ENCODE measurements at places on chromosomes 12 and 14.

- H3K27me3 ChIP-seq: no peaks in the 10 kb centered on the region
- DNase-seq: no peak
- H3K4me3 ChIP-seq: no peak overlapping the region
- peaks cover 4% of the 10 kb centered on the region for H3K4me1 ChIP-seq
Observed at GRCh38 chr12:48038085-48038484, 33.8 kb upstream of the COL2A1 start.

DNA sequence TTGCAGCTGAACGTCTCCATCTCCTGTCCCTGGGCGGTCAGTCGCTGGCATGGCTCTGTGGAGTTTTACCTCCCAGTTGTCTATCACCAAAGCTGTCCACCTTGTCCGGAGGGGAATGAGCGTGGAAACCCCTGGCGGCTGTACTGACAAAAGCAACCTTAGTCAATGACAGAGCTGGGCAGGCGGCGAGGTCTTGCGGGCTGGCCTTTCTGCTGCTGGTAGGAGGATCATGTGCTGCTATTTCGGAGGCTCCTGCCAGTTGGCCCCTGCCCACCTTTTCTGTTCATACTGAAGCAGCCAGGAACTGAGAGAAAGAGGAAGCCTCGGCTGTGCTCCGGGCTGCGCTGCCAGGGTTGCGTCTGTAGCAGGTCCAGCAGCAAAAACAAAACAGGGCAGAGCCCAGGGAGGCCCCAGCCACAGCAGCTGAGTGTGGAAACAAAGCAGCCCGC, 57.7 kb downstream of the HMGA2 start:
- peak overlapping the region; percentile 49 for H3K4me3 ChIP-seq
- no peaks in the 10 kb centered on the region for H3K4me1 ChIP-seq
- DNase-seq: peak; percentile 1
- no peaks in the 10 kb centered on the region for H3K36me3 ChIP-seq

DNA sequence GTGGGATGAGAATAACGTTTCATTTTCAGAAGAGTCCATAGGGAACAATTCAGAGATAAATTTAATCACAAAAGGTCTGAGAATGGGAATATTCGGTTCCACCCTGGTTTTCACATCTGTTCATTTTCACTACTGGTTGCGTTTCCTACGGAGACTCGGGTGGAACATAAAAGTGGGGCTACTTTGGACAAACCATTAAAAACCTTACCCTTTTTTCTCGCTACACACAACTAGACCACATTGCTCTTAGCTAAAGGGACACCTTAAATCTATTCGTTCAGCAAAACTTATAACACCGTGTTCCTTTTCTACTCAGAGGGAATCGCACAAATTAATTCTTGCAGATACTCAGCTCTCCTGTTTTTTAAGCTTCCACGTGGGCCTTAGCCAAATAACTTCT, 1.0 kb upstream of the SUDS3 start:
- peaks cover 4% of the 10 kb centered on the region for H3K36me3 ChIP-seq
- DNase-seq: no peak
- H3K4me3 ChIP-seq: peak overlapping the region; percentile 90
- no peaks in the 10 kb centered on the region for H3K27me3 ChIP-seq
- peak overlapping the region; percentile 100 for H3K27ac ChIP-seq

- no peaks in the 10 kb centered on the region for H3K36me3 ChIP-seq
- H3K4me3 ChIP-seq: no peak overlapping the region
- H3K27ac ChIP-seq: no peak overlapping the region
Observed at GRCh38 chr14:78153064-78153341, 17.2 kb upstream of the NRXN3 start.

GRCh38 chr12:80598004-80598606, 109.3 kb upstream of the MYF6 start:
- no peak overlapping the region for H3K4me3 ChIP-seq
- H3K36me3 ChIP-seq: peaks cover 2% of the 10 kb centered on the region
- H3K27me3 ChIP-seq: no peaks in the 10 kb centered on the region
- no peaks in the 10 kb centered on the region for H3K4me1 ChIP-seq

DNA sequence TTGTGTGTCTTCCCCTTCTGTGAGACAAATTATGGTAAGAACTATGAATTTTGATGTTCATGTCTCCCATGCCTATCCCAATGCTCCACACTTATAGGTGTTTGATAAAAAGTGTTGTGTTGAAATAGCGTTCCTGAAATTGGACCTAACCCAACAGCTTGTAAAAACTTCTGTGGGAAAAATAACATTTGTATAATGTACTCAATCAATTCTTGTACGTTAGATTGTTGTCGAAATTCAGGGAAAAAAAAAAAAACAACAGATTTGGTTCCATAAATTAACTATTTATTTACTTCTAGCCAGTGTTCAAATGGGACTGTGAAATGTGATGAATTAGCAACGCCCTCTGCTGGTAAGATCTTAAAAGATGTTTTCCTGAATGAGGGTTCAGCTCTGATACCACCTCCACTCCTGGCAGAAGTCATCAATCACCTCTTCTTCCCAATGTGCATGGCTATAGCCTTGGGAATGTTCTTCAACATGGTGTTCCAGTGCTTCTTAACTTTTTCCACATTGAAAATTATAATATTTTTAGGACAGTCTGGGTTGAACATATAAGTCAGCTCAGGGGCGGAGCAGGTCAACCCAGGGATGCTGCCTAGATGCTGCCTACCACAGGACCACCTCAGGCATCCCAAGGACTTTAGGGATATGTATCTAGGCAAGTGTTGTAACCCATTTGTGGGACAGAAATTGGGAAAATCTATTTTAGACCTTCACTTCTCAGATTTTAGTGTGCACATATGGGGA, 170.6 kb downstream of the OTOGL start:
- H3K27me3 ChIP-seq: peaks cover 7% of the 10 kb centered on the region
- no peaks in the 10 kb centered on the region for H3K36me3 ChIP-seq
- no peaks in the 10 kb centered on the region for H3K4me1 ChIP-seq
- H3K27ac ChIP-seq: peak overlapping the region; percentile 18
- no peak overlapping the region for H3K4me3 ChIP-seq

GRCh38 chr12:54005853-54006558, 2.8 kb upstream of the HOXC8 start:
- H3K4me1 ChIP-seq: peaks cover 30% of the 10 kb centered on the region
- H3K4me3 ChIP-seq: peak overlapping the region; percentile 96
- no peaks in the 10 kb centered on the region for H3K36me3 ChIP-seq
- peaks cover 93% of the 10 kb centered on the region for H3K27me3 ChIP-seq

- no peaks in the 10 kb centered on the region for H3K27me3 ChIP-seq
- H3K36me3 ChIP-seq: peaks cover 14% of the 10 kb centered on the region
- no peak for DNase-seq
- H3K4me1 ChIP-seq: peaks cover 51% of the 10 kb centered on the region
Observed at GRCh38 chr12:50112456-50113218, 601 bp downstream of the COX14 start.

GRCh38 chr14:68789821-68790643, 2.8 kb downstream of the ZFP36L1 start:
- DNase-seq: peak; percentile 35
- H3K36me3 ChIP-seq: peaks cover 39% of the 10 kb centered on the region
- H3K4me3 ChIP-seq: peak overlapping the region; percentile 96
- peak overlapping the region; percentile 96 for H3K27ac ChIP-seq

- H3K27ac ChIP-seq: no peak overlapping the region
- H3K27me3 ChIP-seq: no peaks in the 10 kb centered on the region
- no peaks in the 10 kb centered on the region for H3K36me3 ChIP-seq
- no peak for DNase-seq
- H3K4me3 ChIP-seq: no peak overlapping the region
Observed at GRCh38 chr14:93054006-93054405, 61.7 kb downstream of the ITPK1 start.

DNA sequence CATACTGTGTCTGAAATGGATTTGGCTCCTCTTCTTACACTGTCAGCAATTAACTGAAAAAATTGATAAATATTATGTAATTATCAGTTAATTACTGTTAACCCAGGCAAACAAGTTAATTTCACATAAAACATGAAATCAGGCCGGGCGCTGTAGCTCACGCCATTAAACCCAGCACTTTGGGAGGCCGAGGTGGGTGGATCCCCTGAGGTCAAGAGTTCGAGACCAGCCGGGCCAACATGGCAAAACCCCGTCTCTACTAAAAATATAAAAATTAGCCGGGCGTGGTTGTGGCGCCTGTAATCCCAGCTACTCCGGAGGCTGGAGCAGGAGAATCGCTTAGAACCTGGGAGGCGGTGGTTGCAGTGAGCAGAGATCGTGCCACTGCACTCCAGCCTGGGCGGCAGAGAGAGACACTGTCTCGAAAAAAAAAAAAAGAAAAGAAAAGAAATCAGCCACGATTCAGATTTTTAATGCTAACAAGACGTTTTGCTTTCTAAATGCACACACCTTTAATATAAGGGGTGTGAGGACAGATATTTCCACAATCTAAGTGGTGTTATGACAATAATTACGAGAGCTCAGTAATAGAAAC, 473 bp upstream of the TMEM19 start:
- H3K27ac ChIP-seq: peak overlapping the region; percentile 57
- H3K4me3 ChIP-seq: peak overlapping the region; percentile 90
- no peaks in the 10 kb centered on the region for H3K36me3 ChIP-seq
- peaks cover 34% of the 10 kb centered on the region for H3K4me1 ChIP-seq

Measured in activated T-cell treated with anti-CD3 and anti-CD28 coated beads, Interleukin-2, amount 50 U/mL, for 72 hours (primary cell).